Kidney epithelial cell (primary cell): ENCODE measurements at places on chromosomes 16 and 17. TPM values are rescaled to one million over a fixed set of nuclear protein-coding genes. Genes with fewer than 3 reads are reported as not detected.

- no peak for DNase-seq
Measured at GRCh38 chr17:740240-741017, 8.0 kb downstream of the TLCD3A start.

DNA sequence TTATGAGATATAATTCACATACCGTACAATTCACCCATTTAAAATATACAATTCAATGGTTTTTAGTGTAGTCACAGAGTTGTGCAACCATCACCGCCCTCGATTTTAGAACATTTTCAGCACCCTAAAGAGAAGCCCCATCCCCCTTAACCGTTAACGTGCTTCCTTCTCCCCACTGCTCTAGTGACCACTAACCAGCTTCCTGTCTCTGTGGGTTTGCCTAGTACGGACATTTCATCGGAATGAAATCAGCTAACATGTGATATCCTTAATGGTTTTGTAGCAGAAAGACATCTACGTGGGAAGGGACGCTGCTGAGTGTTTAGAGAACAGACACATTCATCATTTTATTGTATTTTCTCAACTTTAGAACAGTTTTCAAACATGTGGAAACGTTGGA, 80.8 kb upstream of the HSBP1 start:
- DNase-seq = no peak

DNA sequence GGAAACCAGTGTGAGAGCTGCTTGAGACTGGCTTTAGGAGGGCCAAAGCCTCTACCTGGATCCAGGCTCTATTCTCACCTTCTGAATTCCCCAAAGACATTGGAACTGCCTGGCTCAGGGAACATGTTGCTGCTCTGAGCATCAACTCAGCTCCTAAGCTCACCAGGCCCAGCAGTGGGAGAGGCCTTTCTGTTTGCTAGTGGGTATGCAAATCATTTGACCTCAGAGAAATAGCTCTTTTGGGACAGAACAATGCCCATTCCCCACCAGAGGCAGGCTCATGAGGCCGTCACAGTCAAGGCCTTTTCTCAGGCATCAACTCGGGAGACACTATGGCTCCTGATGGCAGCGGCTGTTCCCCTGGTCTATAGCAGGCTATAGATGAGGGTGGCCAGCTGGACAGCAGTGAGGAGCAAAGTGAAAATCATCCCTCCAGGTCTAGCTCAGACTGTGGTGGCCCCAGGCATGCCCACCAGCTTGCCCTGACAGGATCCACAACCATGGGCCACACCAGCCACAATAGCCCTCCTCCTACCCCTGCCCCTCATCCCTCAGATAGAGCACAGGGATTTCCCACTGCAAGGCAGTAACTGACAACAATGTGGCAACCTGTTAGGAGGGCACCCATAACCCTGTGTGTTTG, 30.4 kb upstream of the GFOD2 start:
- no peak for DNase-seq

DNA sequence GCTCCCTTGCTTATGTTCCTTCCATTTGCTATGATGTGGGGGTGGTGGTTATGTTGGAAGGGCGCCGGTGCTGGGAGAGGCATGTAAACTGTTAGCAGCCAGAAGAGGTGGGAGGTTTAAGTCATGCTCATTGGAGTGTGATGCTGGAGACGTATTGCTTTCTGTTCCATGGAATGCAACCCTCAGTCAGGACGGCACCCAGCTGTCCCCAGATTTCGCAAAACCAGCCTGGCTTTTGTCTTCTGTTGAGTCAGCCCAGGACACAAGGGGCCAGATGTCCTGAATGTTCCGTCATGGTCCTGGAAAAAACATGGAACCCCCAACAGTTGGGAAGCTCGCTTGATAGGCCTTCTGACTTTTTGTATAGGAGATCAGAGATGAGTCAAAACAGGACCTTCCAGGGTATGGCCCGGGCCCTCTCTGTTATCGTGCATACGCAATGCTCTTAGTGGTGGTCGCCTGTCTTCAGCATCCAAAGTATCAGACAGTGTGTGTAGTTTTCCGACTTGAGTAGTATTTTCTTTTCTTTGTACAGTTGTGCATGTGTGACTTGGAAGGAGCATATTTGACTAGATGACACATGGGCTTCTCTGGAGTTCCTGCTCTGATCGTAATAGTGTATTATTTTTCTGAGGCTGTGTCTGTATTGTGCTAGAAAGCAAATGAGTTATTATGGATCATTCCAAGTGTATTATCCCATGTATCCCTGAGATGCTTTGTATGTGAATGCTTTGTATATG, 201.9 kb downstream of the SNX29 start:
- peak; percentile 48 for DNase-seq

GRCh38 chr17:50834429-50835300, 721 bp upstream of the WFIKKN2 start:
- DNase-seq = no peak

- no peak for DNase-seq
Measured at GRCh38 chr16:2270070-2270462, 2.1 kb upstream of the RNPS1 start.

DNA sequence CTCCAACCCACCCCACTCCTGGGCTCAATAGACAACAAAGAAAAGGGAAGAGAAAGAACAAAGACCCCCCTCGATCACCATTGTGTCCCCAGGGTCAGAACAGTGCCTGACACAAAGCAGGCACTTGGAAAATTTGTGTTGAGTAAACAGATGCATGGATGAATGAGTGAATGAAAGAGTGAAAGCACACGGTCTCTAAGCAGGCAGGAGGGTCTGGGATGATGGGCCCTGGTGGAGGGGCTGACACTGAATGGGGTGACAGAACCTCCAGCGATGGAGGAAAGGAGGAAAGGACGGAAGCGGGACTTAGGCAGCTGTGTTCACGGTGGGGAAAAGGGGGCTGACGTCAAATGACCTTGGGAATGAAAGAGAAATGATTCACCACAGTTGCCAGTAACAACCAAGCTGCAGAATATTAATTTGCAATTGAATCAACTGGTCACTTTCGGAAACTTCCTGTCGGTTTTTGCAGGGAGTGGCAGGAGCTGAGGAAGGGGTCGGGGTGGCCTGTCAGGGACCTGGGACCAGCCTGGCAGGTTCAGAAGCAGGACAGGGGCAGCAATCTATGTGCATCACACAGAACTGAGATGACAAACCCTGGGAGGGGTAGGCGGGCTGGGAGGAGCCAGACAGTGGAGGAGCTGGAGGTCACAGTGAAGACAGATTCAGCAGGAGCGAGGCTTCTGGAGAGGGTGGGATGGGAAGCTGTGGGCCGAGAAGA, 6.7 kb upstream of the GAST start:
- no peak for DNase-seq

DNA sequence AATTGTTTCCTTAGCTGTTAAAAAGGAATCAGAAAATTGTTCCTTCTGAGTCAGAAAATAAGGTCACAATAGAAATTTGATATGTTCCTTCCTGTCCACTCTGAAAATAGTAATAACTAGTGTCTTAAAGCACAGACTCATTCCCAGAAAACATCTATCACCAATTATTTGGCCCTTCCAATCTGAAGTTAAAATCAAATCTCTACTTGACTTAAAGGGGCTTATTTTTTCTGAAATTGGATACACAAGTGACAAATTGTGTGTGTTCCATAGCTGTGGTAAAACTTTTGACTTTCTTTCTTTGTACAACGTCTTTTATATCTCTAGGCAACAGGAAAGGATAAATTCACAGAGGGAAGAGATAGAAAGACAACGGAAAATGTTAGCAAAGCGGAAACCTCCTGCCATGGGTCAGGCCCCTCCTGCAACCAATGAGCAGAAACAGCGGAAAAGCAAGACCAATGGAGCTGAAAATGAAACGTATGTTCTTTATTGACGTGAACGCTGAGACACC, 54.5 kb upstream of the MRC2 start:
- no peak for DNase-seq

GRCh38 chr16:88854306-88855111, 2.2 kb downstream of the GALNS start:
- no peak for DNase-seq

- no peak for DNase-seq
Measured at GRCh38 chr17:16463358-16464302, 28.4 kb downstream of the LRRC75A start.

DNA sequence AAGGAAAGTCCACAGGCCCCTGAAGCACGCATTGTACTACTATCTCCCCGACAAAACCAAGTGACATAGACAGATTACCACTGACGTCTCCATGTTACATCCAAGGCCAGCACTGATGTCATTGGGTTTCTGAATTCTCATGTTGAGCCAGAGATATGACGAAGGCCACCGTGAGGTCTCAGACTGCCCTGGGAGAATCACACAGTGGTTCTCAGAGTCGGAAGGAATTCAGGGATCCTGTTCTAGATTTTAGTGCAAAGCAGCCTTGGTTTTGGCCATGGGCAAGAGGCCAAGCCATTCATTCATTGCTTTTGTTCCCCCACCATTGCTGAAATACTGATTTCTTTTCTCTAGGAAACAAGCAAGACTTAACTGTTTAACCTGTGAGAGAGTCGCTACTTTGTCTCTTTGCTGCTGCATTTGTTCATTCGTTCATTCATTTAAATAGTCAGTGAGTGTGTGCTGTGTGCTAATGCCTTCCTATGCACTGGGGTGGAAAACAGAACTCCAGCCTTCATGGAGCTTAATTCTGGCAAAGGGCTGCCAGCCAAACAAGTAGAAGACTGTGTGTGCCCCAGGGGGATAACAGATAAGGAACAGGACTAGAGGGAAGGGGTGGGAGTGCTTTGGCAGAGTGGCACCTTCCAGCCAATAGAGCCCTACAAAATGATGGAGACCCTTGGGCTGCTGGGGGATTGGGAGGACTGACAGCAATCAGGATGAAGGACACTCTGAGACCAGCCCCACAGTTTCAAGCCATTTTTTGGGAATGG, 222.3 kb downstream of the MSI2 start:
- no peak for DNase-seq

DNA sequence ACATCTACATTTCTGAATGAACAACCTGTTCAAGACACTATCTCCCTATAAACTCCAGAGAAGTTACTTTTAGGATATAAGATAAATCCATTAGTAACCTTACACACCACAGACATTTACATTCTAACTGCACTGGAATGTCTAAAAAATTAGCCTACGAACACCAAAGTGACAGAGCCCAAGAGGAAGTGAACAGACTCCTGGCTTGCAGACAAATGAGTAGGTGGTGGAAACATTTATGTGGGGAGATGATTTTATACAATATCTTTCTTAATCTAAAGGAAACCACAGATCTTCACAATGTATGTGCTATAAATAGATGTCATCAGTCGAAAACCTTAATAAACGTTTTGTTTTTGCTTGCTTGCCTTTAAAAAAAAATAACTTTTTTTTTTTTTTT, 18.8 kb downstream of the ZNF652 start:
- no peak for DNase-seq

GRCh38 chr16:28308794-28309584, 16.7 kb downstream of the SBK1 start:
- no peak for DNase-seq

- no peak for DNase-seq
Measured at GRCh38 chr17:181245-182049, at the start of gene DOC2B. TSS of gene DOC2B (minus strand) at chr17:181650. CDS start at chr17:181479, 171 bp downstream.

GRCh38 chr17:82114872-82115271, 16.8 kb upstream of the FASN start:
- DNase-seq = no peak

- no peak for DNase-seq
Measured at GRCh38 chr17:42697108-42697811, 14.9 kb downstream of the CNTNAP1 start.

DNA sequence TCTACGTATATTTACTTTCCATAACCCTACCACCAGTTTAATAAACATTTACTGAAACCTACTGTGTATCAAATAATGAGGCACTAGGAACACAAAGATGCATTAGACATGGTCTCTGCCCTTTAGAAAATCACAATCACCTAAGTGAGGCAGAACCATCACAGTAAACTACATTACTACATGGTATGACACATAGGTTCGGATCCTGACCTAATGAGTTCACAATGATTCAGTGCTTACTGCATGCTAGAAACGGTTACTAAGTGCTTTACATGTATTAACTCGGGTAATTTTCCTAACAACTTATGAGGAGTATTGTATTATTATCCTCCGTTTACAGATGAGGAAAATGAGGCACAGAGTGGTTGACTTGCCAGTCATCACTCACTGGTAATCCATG, 5.2 kb upstream of the SYNRG start:
- peak; percentile 56 for DNase-seq

DNA sequence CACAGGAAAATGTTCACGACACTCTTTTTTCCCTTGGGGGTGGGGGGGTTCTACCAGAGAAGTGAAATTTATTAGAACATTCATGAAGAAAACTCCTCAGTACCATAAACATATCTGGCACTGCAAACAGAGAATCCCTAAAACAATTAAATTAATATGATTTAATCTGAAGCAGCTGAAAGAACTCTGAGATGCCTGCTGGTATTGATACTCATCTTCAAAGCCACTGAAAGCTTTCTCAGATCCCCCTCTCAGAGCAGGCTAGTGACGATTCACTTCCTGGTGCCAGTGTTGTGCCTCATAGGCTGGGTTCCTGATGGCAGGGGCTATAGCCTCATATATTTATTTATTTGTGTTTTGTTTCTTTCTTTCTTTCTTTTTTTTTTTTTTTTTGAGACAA, 52.7 kb downstream of the MYH10 start:
- no peak for DNase-seq

- no peak for DNase-seq
Measured at GRCh38 chr16:71258372-71258771, 27.9 kb upstream of the HYDIN start.

- no peak for DNase-seq
Measured at GRCh38 chr16:14292051-14292825, 221.1 kb downstream of the MRTFB start.

- DNase-seq = no peak
Measured at GRCh38 chr17:59165933-59166342, 10.4 kb downstream of the PRR11 start.

GRCh38 chr16:49493836-49494235, 120.2 kb downstream of the C16orf78 start:
- DNase-seq = no peak

DNA sequence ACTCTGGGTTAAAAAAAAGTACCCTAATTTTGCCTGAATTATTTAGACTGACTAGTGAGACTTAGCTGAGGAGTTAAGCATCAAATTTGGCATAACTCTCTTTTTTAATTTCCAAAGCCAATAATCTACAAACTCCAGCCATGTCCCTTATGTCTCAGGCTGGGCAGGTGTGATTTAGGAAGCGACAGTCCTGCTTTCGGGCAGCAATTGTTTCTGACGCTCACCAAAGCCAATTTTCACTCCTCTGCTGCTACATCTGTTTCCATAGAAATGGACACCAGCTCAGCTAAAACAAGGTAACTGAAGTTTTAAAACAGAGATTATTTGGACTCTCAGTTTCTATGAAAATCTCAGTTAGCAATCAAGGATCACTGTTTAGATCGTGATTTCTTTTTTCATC, 338.7 kb downstream of the ABCC12 start:
- DNase-seq = no peak

- no peak for DNase-seq
Measured at GRCh38 chr16:12679660-12680272, 123.9 kb downstream of the CPPED1 start.

LRRC36 gene
- total RNA-seq = 0.41 and 0.54 TPM in 2 replicates

KRTAP4-3 gene
- total RNA-seq = not detected in 2 replicates

CCL16 gene
- total RNA-seq = not detected in 2 replicates

RCVRN gene
- total RNA-seq = 0.21 TPM in 1 of 2 replicates, not detected in the other

ATF7IP2 gene
- 4.6 and 6.5 TPM in 2 replicates for total RNA-seq

TEKT1 gene
- not detected in 2 replicates for total RNA-seq

LUC7L3 gene
- total RNA-seq = 31.5 and 35.6 TPM in 2 replicates

EVI2B gene
- not detected in 2 replicates for total RNA-seq

PAFAH1B1 gene
- total RNA-seq = 54.7 and 55.9 TPM in 2 replicates

MSLN gene
- 8.6 and 14.2 TPM in 2 replicates for total RNA-seq

SLC16A6 gene
- total RNA-seq = 0.38 and 1.3 TPM in 2 replicates

ACSM5 gene
- not detected in 2 replicates for total RNA-seq

SLFN13 gene
- total RNA-seq = 2.3 and 4.4 TPM in 2 replicates

FBXW10 gene
- not detected in 2 replicates for total RNA-seq

WFIKKN2 gene
- not detected in 2 replicates for total RNA-seq
